ENCODE measurements at places on chromosomes 1 and 21.

DNA sequence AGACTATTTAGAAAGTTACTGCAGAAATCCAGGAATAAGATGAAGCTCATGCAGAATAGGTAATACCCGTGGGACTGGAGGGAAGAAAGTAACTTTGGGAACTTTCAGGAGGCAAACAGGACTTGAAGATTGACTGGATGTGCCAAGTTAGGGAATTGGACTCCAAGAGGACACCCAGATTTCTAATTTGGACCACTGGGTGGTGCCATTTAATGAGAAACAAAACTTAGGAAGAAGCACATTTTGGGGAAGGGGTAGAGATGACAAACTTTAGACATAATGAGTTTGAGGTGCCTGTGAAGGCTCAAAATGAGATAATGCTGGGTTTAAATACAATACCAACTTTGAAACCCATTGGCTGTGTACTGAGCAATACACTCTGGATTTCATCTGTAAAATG lies 3.3 kb upstream of the B4GALT3 start:
- peak; percentile 60 for DNase-seq

- DNase-seq = no peak
Observed at GRCh38 chr1:195332102-195332501, 1276.1 kb downstream of the KCNT2 start.

DNA sequence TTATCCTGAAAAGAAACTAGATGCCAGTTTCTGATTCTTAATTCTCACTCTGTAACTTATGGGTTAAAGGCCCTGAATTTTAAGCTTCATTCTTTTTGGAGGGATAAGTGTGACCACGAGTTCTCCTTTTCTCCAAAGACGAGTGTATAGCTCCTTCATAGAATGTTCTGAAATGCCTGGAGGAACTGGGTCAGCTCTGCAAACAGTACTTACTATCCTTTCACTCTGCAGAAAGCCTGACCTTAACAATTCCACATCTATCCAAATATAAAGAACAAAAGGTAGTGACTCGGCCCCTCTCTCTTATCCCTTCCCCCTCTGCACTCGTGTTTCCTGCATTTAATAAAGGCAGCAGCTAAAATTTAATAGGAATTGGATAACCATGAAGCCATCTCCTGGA lies 150.5 kb downstream of the LYPLAL1 start:
- no peak for DNase-seq

GRCh38 chr1:93578433-93578830 lies 103.2 kb downstream of the BCAR3 start:
- DNase-seq = no peak

GRCh38 chr1:117561551-117561950 lies 44.3 kb upstream of the TENT5C start:
- DNase-seq = no peak

GRCh38 chr1:18309552-18310155 lies 171.1 kb upstream of the KLHDC7A start:
- DNase-seq = no peak

GRCh38 chr1:93034397-93034796 lies 44.7 kb upstream of the MTF2 start:
- DNase-seq = no peak

- no peak for DNase-seq
Observed at GRCh38 chr1:32713081-32713480, 10.5 kb upstream of the SYNC start.

DNA sequence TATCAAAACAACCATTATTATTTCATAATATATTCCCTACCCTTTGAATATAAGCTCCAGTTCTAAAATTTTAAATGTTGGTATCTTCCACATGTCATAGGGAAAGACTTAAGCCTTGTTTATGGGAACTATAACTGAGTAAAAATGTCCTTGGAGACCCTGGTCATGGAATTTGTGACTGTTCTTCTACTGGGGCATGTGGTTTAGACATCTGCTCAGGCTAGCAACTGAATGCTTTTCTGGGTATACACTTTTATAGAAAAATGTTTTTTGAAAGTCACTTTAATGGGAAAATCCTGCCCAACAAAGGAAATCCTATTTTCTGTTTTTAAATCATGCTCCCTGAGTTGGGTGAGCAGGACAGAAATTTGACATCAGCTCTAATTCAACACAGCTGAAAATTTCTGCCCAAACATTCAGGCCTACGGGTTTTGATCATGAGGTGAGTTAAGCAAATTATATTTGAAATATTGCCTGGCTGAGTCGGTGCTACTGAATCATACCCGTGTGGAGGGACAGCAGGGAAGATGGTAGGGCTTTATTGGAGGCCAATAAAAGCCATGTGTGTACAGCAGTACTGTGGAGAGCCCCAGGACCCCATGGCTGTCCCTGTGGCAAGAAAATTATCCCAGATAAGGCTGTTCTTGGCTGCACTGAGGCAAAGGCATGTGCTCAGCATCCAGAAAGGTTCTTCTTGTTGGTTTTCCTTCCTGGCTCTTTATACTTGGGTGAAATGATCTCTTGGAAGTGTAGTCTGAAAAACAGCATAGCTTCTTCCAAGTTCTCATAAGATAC lies 391.8 kb downstream of the DISC1 start:
- no peak for DNase-seq

GRCh38 chr1:162599451-162599850 lies 32.8 kb upstream of the DDR2 start:
- DNase-seq = no peak

DNA sequence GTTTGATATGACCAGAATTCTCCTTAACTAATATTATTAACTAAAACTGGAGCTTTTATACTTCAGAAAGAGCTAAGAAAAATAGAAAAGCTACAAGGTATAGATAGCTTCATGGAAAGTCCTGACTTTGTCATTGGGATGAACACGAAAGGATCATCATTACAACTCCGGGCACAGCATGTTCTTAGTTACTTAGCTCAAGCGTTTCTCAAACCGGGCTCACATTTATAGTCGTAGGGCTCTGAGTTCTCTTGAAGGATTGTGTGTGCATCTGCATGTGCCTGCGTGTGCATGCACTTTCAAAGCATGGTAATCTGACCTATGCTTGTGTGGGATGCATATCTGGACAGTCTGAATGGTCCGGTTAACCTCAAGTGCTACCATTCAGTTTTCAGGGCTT lies 20.4 kb upstream of the MAP10 start:
- DNase-seq = no peak

DNA sequence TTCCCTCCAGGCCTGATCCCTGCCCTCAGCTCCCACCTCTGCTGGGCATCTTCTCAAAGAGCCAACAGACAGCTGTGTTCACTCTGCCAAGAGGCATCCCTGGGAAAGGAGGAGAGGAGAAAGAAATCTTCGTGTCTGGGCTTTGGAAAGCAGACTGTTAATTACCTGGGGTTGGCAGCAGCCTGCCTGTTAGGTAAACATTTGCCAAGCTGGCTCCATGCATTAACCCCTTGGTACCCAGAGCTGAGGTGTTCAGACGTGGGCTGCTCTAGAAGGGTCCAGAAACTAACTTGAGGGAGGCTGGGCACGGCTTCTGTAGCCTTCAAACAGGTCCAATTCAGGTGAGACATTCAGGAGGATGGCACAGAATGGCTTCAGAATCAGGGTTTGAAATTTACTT lies 8.7 kb upstream of the EXTL1 start:
- no peak for DNase-seq
